ENCODE measurements at places on chromosomes 2 and 18.

DNA sequence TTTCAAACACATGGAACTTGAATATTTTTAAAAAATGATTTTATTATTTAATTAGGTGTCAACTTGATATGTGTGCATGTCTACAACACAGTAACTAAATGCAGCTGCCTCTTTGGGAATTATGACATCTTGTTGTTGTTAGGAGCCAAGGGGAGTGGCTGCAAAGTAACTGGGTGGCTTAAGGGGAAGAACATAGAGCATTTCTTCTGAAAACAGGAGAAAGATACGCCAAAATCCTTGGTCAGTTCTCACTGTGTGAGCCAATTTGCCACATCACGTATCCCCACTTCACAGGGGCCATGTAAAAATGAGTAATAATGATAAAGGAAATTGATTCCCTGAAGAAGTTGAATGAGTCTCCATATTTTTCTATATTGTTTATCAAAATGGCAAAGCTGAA lies 309.8 kb upstream of the COL3A1 start:
- peak; percentile 11 for DNase-seq

- DNase-seq, result no peak
Measured at GRCh38 chr2:75162259-75162658, 37.1 kb downstream of the TACR1 start.

GRCh38 chr18:51614967-51615571 lies 417.6 kb upstream of the MEX3C start:
- DNase-seq, result no peak

DNA sequence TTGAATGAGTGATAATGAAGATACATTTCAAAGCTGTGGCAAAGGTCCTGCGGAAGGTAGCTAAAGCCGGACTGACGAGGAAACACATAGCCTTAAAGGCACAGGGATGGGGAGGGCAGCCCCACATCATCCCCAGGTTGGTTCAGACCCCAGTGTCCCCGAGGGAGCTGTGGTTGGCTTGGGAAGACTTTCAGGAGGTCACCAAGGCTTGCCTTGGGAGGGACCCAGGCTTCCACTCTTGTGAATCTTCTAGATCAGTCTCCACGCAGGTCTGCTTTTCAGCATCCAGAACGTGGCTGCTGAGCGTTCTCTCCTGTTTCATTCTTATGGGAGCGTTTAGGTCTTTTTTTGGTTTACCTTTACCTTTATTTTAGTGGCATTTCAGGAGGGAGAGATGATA lies 16.8 kb downstream of the KIF1A start:
- no peak for DNase-seq

DNA sequence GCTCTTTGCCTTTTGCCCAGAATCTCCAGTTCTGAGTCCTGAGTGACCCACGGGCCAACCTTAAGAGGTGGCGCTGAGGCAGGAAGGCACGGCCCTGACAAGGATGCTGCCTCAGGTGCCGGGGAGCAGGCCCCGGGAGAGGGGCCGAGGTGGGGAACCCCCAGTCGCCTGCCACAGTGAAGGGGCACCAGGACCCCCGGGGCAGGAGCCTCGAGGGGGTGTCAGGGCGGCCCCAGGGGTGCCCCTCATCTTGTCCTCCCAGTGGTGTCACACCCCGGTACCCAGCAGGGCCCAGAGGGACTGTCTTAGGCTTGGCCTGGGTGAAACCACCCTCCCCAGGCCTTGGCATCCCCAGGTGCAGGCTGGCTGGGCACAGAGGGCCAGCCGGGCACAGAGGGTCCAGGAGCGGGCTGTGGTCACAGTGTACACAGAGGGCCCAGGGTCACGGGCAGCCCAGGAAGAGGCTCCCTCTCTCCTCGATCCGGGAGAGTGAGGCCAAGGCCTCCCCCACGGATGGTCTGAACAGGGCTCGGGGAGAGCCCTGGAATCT lies 1.0 kb downstream of the PDCD1 start:
- DNase-seq, result no peak

DNA sequence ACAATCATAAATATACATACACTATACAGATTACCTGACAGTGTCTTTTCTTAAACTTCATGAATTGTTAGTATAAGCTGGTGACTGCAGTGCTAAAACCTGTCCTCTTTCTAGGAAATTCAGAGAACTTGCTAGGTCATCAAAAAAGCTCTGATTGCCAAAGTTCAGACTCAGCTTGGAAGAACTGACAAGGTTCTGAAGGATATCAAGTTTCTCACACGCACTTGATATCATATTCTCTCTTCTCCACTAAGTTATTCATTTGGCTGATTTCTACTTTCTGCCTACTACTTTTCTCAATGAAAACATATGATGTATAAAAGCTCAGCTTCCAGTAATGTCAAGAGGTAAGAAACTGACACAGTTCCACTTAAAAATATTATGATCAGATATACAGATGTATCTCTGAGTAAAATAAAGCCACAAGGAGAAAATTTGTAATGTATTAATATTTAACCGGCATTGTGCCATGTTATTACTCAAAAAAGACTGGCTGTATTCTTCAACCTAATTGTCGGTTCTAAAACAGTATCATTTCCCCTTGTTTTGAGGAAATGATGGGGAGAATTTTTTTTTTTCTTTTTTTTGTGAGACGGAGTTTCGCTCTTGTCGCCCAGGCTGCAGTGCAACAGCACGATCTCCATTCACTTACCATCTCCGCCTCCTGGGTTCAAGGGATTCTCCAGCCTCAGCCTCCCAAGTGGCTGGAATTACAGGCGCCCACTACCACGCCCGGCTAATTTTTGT lies 2.4 kb downstream of the OSBPL1A start:
- no peak for DNase-seq

DNA sequence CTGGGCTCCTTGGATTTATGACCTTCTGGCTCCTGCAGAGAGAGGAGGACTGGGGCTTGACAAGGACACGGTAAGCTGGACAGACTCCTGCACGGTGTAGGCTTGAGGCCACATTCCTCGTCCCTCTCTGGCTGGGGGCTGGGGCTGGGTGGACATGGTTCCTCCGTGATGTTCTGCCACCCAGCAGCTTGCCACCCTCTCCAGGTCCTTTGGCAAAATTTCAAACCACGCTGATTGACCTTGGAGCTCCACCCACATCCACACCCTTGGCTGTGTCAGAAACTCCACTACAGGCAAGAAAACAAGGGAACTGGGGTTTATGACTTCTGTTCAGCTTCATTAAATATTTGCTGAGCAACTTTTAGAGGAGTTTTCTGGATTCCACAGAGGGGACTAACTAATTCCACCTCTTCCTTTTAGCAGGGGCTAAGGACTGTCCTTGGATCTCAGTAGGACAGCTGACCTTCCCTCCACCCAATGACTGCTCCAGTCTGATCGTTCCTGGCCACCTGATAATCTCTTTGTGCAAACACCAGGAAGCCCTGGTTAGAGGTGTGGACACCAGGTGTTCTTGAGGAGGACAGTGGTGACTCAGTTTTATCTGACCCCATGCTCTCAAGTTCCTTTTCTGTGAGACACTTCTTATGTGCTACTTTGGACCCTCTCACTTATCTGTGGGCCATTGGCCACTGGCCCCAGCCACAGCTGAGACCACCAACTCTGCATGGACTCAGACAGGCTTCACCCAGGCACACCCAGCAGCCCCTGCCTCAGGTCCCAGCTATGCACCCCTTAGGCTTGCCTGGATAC lies 29.3 kb downstream of the GPR55 start:
- no peak for DNase-seq

- no peak for DNase-seq
Measured at GRCh38 chr18:77110936-77111335, 21.6 kb downstream of the MBP start.

DNA sequence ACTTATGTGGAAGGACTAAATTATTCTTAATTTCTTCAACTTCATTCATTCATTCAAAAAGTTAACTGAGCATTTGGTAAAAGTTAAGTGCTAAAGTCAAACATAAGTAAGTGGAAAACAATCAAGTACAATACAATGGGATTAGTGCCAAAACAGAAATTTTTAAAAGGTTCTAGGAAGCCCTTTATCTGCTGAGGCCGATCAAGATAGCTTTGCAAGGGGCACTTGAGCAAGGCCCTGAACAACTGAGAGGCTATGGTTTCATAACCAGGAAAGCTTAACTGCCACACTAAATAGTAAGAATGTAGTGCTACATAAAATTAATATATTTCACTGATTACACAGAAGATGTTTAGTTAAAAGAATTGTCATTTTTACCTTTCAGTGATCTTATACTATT lies 76.5 kb downstream of the NOL10 start:
- no peak for DNase-seq

DNA sequence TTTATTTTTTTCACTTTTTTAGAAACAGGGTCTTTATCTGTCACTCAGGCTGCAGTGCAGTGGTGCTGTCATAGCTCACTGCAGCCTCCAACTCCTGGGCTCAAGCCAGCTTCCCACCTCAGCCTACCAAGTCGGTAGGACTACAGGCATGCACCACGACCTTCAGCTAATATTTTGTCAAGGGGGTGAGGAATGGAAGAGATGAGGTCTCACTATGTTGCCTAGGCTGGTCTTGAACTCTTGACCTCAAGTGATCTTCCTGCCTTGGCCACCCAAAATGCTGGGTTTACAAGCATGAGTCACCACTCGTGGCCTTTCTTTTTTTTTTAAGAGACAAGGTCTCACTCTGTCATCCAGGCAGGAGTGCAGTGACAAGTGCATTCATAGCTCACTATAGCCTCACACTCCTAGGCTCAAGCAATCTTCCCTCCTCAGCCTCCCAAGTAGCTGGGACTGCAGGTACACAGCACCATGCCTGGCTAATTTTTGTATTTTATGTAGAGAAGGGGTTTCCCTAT lies 13.4 kb downstream of the PPP1R7 start:
- no peak for DNase-seq

GRCh38 chr18:45227001-45227742 lies 388.1 kb upstream of the SLC14A2 start:
- DNase-seq, result peak; percentile 20

DNA sequence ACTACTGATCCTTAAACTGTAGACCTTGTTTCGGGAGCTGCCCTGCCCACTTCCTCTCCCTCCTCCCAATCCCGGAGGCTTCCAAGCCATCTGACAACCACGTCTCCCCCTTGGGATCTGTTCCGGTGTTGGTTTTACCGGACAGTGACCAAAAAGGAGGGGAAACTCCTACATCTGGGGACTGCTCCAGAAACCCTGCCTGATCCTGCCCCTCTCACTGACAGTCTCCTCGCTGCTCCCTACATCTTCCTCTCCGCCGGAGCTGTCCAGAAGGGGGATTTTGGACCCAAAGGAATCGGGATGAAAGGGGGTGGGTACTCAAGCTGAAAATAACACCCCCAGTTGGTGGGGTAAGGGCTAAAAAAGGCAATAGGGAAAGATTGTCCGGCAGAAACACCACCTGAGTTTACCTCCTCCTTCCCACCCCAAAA lies 1.5 kb downstream of the INO80D start:
- DNase-seq, result peak; percentile 87

GRCh38 chr18:59402432-59403090 lies 43.5 kb upstream of the LMAN1 start:
- DNase-seq, result peak; percentile 90

- no peak for DNase-seq
Measured at GRCh38 chr18:75131381-75132000, 77.4 kb downstream of the PTGR3 start.

DNA sequence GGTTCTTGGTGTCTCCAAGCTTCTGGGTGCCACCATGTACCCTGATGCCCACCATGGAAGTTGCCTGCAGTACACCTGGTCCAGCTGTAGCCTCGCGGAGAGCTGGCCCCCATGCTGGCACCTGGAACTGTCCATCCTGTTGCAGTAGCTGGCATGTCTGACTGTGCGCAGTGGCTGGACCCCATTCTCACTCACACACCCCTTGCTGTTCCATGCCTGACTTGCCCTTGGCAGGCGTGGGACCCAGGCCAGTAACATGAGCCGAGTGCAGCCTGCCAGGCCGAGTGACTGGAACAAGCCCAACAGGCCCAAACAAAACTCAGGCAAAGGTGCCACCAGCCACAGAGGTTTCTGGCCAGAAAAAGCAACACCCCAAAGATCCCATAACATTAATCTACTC lies 73.8 kb downstream of the NEURL3 start:
- DNase-seq, result no peak

- no peak for DNase-seq
Measured at GRCh38 chr2:174062934-174063333, 97.8 kb upstream of the SP3 start.

GRCh38 chr18:38367473-38367872 lies 801.9 kb upstream of the CELF4 start:
- no peak for DNase-seq

GRCh38 chr2:241161646-241162281 lies 11.5 kb downstream of the PPP1R7 start:
- peak; percentile 93 for DNase-seq

DNA sequence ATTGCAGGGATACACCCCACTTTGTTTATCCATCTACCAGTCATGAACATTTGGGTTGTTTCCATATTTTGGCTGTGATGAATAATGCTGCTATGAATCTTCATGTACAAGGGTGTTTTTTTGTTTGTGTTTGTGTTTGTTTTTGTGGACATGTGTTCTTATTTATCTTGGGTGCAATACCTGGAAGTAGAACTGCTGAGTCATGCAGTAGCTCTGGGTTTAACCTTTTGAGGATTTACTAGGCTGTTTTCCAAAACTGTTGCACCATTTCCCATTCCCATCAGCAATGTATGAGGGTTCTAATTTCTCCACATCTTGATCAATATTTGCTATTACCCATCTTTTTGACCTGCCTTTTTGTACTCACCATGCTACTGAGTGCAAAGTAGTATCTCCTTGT lies 140.0 kb upstream of the CYP1B1 start:
- DNase-seq, result no peak

GRCh38 chr2:215811003-215811402 lies 202.3 kb downstream of the MREG start:
- DNase-seq, result no peak

- no peak for DNase-seq
Measured at GRCh38 chr2:73007991-73008765, 63.3 kb downstream of the SFXN5 start.

DNA sequence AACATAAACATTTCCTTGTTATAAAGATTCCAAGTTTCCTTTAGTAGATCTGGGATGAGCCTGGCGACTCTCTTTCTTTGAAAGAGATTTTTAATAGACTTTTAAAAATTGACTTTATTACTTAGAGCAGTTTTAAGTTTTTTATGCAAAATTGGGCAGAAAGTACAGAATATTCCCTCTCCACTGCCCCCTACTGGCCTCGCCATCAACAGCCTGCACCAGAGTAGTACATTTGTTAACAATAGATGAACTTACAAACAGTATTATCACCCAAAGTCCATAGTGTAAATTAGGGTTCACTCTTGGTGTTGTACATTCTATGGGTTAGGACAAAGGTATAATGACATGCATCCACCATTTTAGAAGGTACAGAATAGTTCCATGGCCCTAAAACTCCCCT lies 3.9 kb downstream of the MAP3K19 start:
- no peak for DNase-seq

- no peak for DNase-seq
Measured at GRCh38 chr2:226159875-226160479, 639.6 kb downstream of the IRS1 start.

- DNase-seq, result no peak
Measured at GRCh38 chr2:151937966-151938365, 109.7 kb upstream of the ARL5A start.

Measured in GM03348 (cell line).